T-helper 2 cell (primary cell): ENCODE measurements at places on chromosomes 1 and 21.

GRCh38 chr1:94622757-94623156 is 81.2 kb upstream of the F3 start:
- no peak for DNase-seq

DNA sequence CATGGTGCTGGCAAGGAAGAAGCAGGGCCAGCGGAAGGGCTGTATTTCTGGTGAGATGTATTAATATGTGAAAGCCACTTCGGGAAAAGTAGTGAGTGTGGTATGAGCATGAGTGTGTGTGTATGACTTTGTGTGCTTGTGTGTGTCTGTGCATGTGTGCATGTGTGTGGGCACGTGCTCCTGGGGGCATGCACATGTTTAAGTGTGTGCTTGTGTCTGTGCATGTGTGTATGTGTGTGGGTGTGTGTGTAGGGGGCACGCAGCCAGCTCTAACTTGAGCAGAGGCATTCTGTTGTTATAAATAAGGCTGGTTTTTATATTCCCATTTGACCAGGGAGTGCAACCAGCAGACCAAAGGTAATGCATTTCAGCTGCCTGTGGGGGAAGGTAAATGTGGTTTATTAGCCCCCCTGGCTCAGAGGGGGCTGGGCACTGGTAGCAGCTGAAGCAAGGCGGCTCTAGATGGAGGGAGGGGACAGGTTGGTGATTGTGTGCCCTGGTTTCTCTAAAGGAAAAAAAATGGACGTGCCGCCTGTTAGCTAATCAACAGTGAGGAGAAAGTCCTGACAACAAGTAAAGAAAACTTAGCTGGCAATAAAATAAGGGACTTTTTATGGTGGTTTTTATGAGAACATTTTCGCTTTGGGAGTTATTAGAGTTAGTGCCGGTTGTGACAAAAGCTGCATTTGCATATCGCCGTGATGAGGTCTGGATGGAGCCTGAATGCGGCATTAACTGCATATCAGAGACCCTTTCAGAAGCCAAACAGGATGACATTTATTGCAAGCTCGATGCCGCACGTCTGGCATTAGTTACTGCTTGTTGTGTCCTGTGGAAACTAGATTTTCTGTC is 180.1 kb downstream of the CAMTA1 start:
- no peak for DNase-seq

- no peak for DNase-seq
Observed at GRCh38 chr1:104182251-104182650, 432.6 kb downstream of the AMY1C start.

- DNase-seq: peak; percentile 27
Observed at GRCh38 chr1:18820791-18821641, 38.4 kb downstream of the TAS1R2 start.

GRCh38 chr1:89809556-89809955 is 11.3 kb upstream of the LRRC8D start:
- DNase-seq: no peak

- no peak for DNase-seq
Observed at GRCh38 chr1:93566227-93566626, 115.4 kb downstream of the BCAR3 start.

DNA sequence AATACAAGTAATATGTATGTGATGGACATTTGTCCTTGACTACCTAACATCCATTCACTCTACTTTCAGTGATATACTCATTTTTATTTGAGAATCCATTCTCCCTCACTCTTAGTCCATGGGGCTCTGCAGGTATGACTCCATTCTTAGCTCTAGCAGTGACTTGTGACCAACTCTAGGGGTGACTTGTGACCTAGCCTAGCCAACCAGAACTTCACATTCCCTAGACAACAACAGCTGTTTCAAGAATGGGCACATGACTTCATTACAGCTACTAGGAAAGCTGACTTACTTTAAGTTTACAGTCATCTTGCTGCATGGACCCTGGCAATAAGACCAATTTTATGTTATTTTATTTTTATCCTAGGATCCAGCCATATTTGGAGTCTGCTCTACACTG is 23.6 kb upstream of the DDX59 start:
- peak; percentile 10 for DNase-seq

DNA sequence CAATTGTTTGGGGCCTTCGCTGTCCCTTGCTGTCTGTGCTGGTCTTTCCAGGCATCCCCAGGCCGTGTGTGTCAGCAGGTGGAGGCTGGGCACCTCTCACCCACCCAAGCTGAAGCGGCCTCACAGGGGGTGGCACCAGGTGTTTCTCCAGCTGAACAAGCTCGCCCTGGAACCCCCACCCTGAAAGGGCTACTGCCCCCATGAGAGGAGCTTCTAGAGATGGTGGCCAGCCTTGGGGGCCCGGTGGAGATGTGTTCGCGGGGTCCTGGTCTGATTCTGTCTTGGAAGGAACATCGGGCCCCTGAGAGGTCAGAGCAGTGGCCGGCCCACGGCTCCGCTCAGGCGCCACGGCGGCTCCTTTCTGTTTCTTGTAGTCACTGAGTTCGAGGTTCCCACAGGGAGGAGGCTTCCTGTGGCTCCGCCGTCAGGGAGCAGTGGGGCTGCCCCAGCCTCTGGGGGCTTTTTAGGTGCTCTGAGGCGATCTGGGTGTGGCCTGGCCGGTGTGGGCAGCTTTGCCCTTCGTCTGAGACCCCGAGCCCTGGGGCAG is 46.9 kb downstream of the SKI start:
- DNase-seq: no peak

GRCh38 chr1:205568469-205569361 is 63.1 kb downstream of the ELK4 start:
- DNase-seq: no peak

- DNase-seq: no peak
Observed at GRCh38 chr1:3306583-3307291, 147.7 kb upstream of the ARHGEF16 start.

GRCh38 chr21:31766899-31767298 is 35.0 kb upstream of the SCAF4 start:
- no peak for DNase-seq

DNA sequence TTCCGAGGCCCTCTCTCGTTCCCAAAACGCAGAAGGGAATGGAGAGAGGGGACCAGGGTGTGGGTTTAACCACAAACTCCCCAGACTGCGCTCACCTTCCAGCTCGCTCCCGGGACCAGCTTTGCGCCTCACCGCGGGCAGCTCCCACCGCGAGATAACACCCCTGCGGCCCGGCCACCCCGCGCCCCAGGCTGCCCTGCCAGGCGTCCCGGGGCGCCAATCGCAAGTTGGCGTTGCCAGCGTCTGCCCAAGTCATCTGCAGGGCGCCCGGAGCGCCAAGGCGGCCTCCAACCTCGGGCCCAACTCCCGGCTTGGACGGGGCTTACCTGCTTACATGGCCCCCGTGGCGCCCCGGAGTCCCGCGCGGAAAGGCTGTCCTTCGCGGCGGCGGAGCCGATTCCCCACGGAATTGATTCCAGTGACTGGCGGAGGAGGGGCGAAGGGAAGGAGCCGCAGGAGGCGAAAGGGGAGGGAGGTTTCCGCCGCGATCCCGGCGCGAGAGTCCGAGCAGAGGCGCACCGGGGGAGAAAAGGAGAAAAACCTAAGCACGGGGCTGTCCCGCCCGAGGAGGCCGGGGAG is 456 bp downstream of the PTPN14 start:
- no peak for DNase-seq

- DNase-seq: no peak
Observed at GRCh38 chr1:235910357-235911299, 43.9 kb upstream of the LYST start.

DNA sequence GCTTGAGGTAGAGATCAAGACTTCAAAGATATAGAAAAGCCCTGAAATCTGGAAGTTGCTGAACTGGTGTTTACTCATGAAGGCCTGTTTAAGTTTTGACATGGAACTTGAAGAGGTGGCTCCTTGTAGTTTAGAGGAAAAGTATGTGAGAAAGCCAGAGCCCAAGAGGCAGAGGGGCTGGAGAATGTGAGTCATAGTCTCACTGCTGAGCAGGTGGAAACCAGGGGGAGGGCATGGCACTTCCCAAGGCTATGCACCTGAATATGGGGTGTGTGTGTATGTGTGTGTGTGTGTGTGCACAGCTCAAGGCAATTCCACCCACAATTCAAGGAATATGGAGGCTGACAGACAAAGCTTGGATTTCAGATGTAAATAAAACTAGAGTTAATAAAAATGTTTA is 46.8 kb upstream of the C1orf198 start:
- no peak for DNase-seq

GRCh38 chr1:66353257-66353656 is 180.7 kb upstream of the SGIP1 start:
- no peak for DNase-seq

- no peak for DNase-seq
Observed at GRCh38 chr1:117883616-117884015, 45.8 kb downstream of the GDAP2 start.

GRCh38 chr1:245765230-245766000 is 610.6 kb downstream of the KIF26B start:
- DNase-seq: no peak

GRCh38 chr1:11394592-11395245 is 84.2 kb upstream of the DISP3 start:
- no peak for DNase-seq

DNA sequence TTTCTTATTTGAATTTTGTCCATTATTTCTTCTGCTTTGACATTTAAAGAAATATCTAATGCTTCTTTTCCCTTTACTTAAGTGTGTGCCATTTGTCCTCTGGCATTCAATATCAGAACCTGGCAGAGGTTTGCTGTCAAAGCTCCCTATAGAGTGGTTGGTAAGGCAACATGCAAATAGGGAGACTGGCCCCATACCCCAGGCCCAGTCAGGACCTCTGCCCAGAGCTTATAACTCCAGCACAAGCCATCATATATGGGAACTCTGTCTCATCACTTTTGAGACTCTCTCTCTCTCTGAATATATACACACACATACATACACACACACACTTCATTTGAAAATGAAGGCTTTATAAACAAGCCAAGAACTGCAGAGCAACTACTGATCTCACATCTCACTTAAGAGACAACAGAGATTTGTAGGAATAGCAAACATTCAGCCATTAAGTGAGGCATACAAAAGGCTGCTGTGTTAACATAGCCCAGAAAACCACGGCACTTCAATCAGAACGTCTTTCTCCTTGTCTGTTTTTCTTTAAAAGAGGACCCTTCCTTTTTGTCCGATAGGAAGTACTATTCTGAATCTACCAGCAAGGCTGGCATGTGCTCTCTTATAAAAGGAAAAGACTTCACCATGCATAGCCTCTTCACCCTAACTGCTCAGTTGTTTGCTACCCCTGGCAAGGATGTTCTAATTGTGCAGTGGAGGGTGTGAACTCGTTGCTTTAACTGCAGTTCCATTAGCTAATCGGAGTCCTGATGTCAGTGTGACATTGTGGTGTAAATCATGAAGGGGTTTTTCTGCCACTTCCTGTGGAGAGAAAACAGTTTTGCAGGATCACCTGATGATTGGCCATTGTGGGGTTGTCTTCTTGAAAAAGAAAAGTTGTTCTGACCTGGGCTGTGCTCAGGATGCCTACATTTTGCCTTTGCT is 101.7 kb downstream of the NR5A2 start:
- no peak for DNase-seq

GRCh38 chr21:38814126-38815059 is 8.7 kb downstream of the ETS2 start:
- no peak for DNase-seq

DNA sequence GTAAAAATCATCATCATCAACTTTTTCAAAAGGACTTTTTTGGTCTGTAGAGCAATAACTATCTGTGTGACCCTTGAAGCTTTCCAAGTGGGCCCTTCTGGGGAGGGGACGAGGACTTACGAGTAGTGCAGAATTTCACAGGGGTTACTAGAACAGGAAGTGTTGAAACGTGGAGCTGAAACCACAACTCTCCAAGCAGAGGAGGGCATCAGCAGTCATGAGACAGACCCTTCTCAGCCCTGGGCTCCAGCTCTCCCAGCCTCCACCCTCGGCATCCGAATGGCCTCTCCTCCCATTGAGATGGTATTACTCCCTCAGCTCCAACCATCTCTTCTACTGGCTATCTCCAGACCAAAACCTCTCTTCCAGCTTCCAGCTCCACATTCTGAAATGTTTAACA is 3.6 kb downstream of the FAM89A start:
- no peak for DNase-seq

GRCh38 chr1:175750366-175751071 is 7.1 kb upstream of the TNR start:
- no peak for DNase-seq
